ENCODE measurements at places on chromosomes 12 and 14. TPM values are rescaled to one million over a fixed set of nuclear protein-coding genes. Genes with fewer than 3 reads are reported as not detected.

Gene IL31
- 54.3 TPM for total RNA-seq

- no peak for DNase-seq
These were observed 39.0 kb downstream of the PLXNC1 start for GRCh38 chr12:94187361-94187760.

Gene LRR1
- 44.2 TPM for total RNA-seq

- no peak for DNase-seq
These were observed 73.9 kb upstream of the WSCD2 start for GRCh38 chr12:108055141-108055540.

- no peak for DNase-seq
These were observed 5.1 kb upstream of the TUNAR start for GRCh38 chr14:95871531-95871930.

Gene B4GALNT1
- 10.8 TPM for total RNA-seq

DNA sequence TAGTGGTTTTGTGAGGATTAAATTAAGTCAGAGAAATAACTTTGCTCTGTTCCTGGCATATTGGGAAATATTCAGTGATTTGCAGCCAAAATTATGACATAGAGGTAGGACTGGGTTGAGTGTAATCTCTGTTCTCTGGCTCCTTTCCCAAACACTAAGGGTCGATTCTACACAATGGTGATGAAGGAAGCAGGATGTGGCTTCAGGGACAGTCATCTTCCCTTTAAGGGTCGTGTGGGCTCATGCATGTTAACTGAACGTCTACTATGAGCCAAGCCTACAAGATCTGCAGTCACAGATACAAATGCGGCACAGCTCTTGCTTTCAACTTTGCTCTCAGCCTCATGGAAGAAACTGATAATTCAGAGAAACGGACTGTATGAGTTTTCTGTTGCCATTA is 381.6 kb downstream of the VRK1 start:
- no peak for DNase-seq

Gene KLRC1
- 0.21 TPM for total RNA-seq

DNA sequence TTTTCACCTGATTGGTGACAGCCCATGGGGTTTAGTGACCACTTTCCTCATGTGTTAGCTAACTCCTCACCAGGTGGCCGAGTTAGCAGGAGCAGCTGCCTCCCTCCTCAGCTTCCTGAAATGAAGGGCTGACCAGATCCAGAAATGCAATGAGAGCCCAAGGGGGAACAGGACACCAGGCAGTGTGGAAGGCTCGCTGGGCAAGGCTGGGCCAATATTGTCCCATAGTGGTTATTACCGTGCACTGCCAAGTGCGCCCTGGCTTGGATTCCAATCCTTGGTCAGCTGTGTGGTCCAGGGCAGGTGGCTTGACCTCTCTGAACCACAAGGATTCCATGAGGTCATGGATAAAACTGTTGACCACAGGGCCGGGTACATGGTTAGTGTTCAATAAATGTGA is 3.6 kb upstream of the HSPB8 start:
- DNase-seq: no peak

Gene RNASE7
- total RNA-seq: not detected

Gene BRF1
- total RNA-seq: 44.0 TPM

Gene LRRC10
- total RNA-seq: not detected
